ENCODE measurements at places on chromosomes 13 and 19.

GRCh38 chr13:108785844-108786243 lies 156.4 kb downstream of the MYO16 start:
- no peak for DNase-seq

- DNase-seq: no peak
These were observed 20.5 kb downstream of the CEACAM4 start for GRCh38 chr19:41606215-41606837.

- no peak for DNase-seq
These were observed 1.8 kb downstream of the FBXW9 start for GRCh38 chr19:12694641-12695040.

DNA sequence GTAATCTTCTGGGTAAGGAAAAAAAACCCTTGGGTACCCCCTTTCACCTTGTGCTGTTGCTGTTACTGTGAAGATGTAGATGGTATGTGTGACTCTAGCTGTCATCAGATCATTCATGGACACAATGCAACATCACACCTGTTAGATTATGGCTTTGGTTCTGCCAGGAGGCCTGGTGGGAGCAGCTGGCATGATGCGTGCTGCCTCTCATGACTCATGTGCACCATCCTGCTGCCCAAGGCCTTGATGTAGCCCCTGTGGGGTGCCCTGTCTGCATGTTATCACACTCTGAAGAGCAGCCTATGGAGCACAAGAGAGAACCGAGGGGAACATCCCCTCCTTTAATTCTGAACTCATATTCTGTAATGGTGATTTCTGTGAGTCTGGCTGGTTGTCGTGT lies 57.7 kb upstream of the TEX29 start:
- DNase-seq: no peak

GRCh38 chr19:18895038-18895823 lies 727 bp downstream of the CERS1 start:
- peak; percentile 65 for DNase-seq

DNA sequence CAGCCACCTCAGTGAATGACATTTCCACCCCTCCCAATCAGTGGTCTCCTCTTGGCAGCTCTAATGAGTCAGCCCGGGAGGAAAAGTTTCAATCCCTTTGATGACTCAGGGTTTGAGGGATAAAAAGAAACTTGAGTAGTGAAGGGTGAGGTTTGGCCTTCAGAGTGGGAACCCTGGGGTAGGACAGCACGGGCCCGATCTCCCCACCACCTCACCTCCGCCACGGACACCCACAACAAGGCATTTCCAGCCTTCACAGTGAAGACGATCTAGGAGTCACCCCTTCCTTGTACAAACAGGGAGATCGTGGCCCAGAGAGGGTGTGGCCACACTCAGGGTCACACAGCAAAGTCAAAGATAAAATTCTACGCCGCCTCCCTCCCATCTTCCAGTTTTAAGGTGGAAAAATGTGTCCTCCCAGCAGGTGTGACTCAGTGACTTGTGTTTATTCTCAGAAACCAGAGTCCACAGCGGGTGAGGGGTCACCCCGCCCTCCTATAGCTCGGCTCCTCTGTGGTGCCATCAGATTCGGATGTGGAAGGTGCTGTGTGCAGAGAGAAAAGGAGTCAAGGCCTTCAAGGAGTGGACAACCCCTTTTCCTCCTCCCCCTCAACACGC lies 12.3 kb downstream of the CIB3 start:
- no peak for DNase-seq

GRCh38 chr19:16027528-16027927 lies 48.8 kb upstream of the TPM4 start:
- DNase-seq: no peak

DNA sequence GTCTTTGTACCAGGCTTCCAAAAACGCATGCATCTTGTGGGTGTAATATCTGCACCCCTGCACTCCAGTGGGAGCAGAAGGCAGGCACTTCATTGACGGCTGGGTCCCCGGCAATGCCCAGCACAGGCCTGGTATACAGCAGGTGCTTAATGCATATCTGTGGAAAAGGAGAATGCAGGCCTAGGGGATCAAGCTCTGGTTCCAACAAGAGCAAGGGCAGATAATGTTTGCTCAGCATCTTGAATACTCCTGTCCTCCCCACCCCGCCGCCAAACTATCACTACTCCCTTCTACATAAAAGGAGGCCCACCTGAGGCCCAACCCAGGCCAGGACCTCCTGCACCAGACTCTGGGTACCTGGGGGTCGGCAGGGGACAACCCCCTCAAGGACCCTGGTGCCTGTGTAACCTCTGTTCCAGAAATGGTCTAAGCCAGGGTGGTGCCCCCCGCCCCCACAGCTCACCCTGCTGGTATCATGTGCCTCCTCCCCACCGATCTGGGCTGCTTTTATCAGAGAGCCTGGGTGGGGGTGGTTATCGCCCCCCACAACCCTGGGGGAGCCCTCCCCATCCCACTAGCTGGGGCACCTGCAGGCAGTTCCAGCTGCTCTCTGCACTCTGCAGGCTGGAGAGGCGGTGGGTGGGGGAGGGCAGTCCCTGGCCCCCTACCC lies 4.8 kb downstream of the KLF16 start:
- no peak for DNase-seq

DNA sequence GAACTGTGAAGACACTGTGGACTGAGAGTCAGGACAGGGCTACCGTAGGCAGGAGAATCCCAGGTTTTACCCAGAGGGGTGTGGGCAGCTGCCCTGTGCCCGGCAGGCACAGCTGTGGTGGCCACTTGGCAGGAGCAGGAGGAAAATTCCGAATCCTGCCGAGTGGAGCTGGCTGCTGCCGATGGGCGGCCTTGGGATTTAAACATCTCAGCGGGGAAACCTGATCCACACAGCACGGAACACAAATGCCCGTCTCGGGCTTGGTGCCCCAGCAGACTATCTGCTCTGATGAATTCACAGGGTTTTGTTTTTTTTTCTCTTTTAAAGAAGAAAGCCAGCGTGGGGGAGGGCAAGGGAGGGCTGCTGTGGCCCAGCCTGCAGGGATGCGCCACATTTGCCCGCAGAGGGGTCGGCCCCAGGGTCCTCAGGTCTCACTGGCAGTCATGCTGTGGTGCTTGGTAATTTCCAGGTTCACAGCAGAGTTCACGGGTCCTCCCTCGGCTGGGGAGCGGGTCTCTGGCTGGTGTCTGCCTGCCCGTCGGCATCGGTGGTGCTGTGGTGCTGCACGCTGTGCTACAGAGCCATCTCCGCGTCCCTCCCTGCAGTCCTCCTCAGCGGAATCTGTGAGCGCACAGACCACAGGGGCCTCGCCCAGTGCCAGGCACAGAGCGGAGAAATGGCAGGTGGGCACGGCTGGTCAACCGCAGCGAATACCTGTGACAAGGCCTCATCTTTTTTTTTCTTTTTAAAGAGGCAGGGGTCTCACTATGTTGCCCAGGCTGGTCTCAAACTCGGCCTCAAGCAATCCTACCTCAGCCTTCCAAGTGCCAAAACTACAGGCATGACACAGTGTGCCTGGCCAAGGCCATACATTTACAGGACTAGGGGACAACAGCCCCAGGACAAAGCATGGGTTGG lies 28.1 kb downstream of the MPND start:
- DNase-seq: no peak

DNA sequence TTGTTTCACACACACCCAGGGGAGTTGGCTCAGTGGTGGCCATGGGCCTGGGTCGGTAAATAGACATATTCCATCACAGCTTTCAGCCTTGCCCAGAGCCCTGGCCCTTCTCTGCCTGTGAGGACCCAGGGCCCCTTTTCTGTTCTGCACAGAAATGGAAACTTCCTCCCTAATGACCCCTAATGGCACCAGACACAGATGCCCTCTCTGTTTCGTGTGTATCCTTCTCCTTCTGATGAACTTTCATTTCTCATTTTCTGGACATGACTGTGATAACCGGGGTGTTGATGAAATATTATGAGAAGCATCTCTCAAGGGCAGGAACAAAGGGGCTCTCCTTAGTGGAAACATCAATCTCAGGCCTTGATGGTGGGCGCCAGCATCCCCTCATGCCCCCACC lies 12.8 kb downstream of the LILRA1 start:
- no peak for DNase-seq

- DNase-seq: no peak
These were observed 609 bp downstream of the EPS15L1 start for GRCh38 chr19:16470911-16471811.

DNA sequence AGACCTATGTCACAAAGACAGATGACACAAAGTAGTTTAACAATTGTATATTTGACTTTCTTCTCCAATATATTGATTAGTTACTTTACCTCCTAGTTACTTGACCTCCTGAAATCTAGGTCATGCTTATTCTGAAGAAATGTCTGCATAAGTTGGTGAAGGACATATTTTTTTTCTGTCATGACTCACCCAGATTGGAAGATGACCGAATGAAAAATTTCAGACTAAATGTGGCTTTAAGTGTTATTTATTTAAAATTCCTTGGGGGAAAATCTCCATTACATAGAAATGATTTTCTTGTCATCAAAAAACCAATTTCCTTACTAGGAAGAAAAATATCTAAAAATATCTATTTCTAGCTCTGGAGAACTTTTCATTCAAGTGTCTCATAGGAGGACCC lies 217.1 kb downstream of the POSTN start:
- no peak for DNase-seq

- DNase-seq: no peak
These were observed 16.3 kb upstream of the DNMT1 start for GRCh38 chr19:10211061-10211460.

GRCh38 chr13:25836574-25837336 lies 215.1 kb downstream of the SHISA2 start:
- no peak for DNase-seq

DNA sequence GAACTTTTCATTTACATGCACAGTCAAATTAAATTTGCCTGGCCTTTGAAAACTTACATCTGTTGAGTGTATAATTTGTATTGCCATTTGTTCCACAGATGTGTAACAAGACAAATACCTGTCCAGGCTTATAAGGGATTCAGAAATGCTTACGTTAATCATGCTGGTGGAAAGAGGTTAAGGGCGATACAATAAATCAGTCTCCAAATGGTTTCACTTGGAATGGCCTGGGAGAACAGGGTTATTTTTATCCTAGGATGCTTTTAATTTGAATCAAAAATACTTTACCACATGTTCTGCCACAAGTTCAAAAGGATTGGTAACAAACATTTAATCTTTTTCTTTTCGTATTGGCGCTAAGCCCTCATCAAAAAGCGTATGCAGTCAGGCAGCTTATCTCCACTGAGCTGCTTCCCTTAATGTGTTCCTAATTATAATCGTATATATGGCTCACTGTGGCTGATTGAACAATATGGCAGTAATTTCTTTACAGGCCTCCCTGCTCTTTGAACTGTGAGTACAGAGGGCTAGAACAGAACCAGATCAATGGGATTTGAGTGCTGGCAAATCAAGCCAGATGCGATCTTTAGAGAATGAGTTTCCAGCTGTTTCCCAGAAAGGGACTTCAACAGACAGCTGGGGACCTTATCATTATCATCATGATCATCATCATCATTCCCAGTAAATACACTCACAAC lies 425.7 kb downstream of the SPRY2 start:
- no peak for DNase-seq

GRCh38 chr19:54477650-54478049 lies 4.6 kb upstream of the CDC42EP5 start:
- no peak for DNase-seq

- DNase-seq: no peak
These were observed 184.8 kb downstream of the SHISA2 start for GRCh38 chr13:25867038-25867437.

DNA sequence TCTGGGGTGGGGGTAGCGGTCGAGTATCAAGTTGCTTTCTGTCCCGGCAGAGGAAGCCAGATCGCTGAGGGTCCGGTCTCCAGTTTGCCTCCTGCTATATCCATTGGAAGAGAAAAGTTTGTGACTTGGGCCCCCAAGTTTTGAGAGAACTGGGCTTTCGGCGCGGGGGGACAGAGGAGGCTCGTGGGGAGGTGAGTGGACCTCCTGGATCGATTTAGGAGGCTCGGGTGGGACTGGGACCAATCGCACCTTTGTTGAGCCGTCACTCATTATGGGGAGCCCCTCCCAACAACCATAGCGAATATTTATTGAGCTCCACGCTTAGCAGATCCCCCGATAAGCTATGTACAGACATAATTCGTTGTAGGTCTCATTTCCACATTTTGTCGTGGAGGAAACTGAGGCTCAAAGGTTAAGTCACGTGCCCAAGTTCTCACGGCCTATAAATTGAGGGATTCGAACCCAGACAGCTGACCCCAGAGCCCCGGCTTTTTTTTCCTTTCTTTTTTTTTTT lies 909 bp downstream of the RFXANK start:
- DNase-seq: no peak

DNA sequence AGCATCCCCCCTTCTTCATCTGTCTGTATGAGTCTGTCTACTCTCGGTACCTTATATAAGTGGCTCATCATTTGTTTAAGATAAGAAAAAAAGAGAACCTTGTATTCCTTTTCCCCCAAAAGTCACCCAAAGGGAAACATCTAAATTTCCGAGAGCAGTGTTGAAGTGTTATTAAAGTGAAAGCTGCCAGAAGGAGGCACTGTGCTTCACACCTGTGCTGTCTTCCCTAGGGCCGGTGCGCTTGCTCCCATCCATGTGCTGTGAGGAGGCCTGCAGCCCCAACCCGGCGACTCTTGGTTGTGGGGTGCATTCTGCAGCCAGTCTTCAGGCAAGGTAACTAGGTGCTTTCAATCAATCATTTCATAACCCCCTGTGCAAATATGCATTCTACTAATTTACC lies 97.5 kb downstream of the TNFRSF19 start:
- DNase-seq: no peak

DNA sequence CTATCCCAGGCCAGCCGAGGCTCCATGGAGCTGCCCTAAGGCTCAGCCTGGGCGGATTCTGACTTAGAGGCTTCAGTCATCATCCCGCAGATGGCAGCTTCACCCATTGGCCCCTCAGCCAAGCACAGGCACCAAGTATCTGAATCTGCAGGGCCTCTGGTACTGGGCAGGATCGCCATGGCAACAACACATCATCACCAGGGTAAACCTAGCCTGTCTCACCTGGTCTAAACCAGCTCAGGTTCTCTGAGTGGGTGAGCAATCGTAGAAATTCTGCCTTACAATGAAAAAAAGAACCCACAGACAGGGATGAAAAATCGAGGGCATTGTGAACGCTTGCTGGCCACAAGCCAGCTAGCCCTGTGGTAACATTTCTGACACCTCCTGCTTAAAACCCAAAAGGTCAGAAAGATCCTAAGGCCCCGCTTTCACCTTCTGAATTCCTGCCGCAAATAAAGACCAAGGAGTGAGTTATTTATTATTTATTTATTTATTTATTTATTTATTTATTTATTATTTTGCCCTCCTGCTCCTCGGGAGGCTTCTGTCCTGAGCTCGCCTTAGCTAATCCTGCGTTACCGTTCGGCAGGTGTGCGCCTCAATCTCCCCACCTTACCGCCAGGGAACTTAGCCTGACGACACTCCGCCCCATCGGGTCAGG lies 12.0 kb upstream of the CEACAM21 start:
- no peak for DNase-seq
